Psoas muscle (tissue), 8 donors: ENCODE measurements at places on chromosomes 7 and 10. TPM values are rescaled to one million over a fixed set of nuclear protein-coding genes. Genes with fewer than 3 reads are reported as not detected.

- DNase-seq, result no peak
Measured at GRCh38 chr10:28822719-28823464, 145.6 kb downstream of the BAMBI start.

DNA sequence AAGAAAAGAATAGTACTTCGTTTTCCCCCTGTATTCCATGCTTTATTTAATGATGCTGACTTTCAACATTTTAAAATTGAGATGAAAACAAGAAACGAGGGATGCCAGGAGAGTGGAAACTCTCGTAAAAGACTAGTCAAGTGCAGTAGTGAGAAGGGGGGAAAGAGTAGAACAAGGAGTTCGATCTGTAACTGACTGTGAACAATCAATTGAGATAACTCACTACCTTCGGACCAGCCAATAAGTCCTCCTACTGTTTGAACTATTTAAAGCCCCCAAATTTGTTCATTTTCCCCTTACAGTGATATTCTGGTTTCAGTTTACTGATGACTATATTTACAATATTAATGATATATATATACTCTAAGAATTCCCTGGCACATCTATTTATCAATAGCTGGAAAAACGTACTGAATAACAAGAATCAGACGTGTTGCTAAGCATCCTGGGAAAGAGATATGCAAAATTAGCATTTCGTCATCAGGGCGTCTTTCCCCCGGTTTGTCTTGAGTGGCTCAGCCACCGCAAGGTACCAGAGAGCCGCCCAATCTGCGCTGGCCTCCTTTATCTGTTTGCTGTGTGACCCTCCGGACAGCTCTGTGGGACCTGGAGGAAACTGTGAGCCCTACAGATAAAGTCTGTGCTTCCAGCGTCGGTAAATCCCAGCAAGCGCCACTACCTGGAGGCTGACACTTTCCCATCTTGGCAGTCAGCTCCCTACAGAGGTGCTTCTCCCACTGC lies 41.1 kb downstream of the PDIA4 start:
- peak; percentile 73 for DNase-seq

- DNase-seq, result no peak
Measured at GRCh38 chr7:29764227-29764626, 42.1 kb upstream of the WIPF3 start.

DNA sequence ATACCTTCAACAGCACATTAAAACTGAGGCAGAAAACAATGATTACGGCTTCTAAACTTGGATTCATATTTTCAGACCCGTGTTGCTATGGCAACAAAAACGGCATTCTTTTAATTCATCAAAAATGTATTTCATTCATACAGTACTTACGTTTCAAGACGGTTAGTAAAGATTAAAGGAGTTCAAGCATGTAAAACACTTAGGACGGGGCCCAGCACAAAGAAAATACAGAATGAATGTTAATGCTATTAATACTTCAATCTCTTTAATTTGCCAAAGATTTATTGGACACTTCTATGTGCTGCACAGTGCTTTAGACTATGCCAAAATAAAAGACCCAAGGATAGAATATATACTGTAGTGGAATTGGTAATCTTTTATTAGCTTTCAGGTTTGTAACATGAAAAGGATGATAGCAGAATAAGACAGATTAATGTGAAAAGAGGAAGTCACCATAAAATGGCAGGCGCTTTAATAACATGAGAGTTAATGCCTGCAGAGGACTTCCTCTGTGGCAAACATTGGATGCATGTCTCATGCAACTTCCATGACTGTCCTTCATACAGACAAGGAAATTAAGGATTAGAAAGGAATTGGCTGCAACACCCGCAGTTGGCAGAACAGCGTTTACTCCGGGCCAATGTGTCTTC lies 201.6 kb upstream of the KLF6 start:
- no peak for DNase-seq

DNA sequence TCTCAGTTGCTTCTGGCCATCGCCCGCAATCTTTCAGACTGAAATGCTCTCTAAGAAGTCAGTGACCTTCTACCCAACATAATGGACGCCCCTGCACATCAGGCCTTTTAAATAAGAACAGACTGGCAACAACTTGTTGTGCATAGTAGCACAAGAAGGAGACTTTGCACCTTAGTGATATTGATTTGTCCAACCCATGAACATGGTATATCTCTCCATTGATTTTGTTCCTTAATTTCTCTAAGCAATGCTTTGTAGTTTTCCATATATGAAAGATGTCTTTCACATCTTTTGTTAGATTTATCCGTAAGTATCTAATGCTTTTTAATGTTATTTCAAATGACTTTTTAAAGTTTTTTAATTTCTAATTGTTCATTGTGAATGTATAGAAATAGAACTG lies 4.3 kb downstream of the IL15RA start:
- no peak for DNase-seq

- no peak for DNase-seq
Measured at GRCh38 chr7:126996659-126997058, 256.1 kb downstream of the GRM8 start.

DNA sequence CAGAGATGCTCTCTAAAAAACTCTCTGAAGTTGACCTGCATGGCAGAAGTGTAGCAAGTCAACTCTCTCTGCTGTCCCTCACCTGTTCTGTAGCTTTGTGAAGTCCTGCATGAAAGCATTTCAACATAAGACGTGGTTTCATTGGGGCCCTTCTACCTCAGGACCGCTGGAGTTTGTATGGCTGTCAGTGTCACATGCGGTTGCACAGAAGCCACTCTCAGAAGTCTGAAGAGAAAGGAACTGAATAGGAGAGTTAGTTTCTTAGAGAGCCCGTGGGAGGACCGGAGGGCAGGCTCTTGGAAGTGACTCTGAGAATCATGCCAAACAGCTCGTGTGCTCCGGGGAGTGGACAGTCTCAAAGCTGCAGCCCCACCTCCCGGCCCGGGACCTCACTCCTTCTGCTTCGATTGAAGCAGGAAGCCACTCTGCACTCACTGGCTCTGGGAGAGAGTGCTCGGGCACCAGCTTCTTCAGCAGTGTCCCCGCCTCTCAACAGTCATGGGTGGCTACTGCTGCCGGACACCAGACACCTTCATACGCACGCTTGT lies 486.7 kb downstream of the SDK1 start:
- no peak for DNase-seq

- DNase-seq, result no peak
Measured at GRCh38 chr10:114388275-114388674, 16.0 kb downstream of the AFAP1L2 start.

Gene CCNJ
- 5.6 TPM for total RNA-seq

Gene CYP2C19
- not detected for total RNA-seq

DNA sequence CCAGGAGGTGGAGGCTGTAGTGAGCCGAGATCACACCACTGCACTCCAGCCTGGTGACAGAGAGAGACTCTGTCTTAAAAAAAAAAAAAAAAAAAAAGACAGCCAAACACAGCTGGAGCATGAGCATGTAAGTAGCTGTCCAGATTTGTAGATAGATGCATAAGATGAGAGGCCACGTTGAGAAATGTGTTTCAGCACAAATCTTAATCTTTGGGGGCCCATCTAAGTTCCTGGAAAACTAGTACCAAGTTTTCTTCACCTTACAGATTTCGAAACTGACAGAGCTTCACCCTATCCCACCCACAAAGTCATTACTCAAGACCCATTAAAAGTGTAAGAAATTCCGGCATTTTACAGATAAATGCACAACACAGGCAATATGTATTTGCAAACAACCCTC lies 208.2 kb downstream of the PARD3 start:
- DNase-seq, result no peak

DNA sequence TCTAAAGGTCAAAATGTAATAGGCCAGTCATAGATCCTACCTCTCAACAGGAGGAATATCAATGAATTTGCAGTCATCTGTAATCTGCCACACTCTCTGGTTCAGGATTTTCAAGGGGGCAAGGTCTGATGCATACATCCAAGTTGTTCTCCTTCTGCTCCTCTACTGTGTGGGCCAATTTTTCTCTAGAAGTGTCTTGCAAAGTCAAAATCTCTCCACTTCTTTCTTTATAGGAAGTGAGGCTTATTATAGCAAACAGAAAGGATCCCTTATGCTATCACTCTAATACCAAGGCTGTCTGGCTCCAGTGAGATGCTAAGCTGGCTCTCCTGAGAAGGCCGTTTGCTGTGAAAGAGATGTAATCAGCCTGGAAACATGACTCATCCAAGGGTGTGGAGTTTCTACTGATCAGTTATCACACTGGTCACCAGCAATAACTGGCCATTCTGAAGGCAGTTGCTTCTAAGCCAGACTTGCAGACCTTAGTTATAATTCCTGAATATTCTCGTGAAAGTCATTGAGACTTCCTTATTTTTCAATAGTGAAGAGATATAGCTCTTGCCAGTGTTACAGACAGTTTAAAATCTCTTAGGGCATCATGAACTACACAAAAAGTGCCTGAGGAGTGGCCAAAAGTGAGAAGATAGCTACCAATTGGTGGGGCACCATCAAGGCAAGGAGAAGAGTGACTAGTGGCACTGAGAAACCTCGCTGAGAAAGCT lies 43.2 kb upstream of the LRGUK start:
- no peak for DNase-seq

Gene CAMK2B
- 50.0 TPM for total RNA-seq

DNA sequence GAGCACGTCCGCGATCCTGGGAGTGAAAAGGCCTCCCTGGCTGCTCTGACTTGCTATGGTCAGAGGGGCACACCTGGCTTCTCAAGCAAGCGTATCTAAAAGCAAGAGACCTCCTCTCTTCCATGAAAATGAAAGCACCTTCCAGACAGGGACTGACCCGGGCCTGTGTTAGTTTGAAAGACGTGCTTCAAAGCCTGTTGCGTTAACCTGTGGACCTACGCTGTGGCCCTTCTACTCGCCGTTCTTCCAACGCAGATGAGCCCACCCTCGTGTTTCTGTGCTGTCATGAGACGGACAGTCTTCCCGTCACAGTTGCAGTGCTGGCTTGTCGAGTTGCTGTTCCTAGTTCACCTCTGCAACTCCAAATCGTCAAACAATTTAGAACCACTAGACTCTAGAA lies 15.5 kb upstream of the GDI2 start:
- DNase-seq, result no peak

DNA sequence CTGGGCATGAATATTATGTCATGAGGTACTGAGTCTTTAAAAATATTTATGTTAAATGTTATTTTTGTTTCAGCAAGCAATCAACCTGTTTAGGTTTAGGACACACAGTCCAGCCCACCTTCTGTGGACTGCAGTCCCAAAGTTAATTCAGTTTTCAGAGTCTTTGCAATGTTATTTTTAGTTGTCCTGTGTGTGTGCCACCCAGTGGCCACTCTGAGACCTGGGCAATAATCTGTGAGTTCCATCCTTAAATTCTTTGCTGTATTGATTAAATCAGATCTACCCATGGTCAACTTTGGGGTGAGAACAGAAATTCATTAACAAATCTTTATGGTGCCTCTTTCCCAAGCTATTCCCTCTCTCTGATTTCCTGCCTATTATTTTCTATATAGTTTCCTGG lies 415.1 kb downstream of the CCSER2 start:
- no peak for DNase-seq

Gene PIK3CG
- 0.74 TPM for total RNA-seq
